ENCODE measurements at places on chromosomes 2 and 18.

GRCh38 chr2:146077156-146077555, 1557.2 kb upstream of the ZEB2 start:
- DNase-seq: no peak

DNA sequence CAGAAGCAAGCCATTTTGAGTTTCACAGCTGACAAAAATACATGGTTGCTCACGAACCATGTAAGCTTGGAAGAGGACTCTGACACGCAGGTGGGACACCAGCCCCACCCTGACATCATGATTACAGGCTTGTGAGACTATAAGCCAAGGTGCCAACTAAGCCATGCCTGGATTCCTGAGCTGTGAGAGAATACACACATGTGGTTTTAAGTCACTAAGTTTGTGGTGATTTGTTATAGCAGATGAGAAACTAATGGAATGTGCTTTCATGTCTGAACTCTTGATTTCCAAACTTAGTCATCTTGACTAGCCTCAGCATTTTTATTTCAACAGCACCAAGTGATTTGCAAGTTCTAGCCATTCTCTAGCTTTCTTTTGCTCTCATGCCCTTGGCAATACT, 676.1 kb upstream of the CELF4 start:
- no peak for DNase-seq

DNA sequence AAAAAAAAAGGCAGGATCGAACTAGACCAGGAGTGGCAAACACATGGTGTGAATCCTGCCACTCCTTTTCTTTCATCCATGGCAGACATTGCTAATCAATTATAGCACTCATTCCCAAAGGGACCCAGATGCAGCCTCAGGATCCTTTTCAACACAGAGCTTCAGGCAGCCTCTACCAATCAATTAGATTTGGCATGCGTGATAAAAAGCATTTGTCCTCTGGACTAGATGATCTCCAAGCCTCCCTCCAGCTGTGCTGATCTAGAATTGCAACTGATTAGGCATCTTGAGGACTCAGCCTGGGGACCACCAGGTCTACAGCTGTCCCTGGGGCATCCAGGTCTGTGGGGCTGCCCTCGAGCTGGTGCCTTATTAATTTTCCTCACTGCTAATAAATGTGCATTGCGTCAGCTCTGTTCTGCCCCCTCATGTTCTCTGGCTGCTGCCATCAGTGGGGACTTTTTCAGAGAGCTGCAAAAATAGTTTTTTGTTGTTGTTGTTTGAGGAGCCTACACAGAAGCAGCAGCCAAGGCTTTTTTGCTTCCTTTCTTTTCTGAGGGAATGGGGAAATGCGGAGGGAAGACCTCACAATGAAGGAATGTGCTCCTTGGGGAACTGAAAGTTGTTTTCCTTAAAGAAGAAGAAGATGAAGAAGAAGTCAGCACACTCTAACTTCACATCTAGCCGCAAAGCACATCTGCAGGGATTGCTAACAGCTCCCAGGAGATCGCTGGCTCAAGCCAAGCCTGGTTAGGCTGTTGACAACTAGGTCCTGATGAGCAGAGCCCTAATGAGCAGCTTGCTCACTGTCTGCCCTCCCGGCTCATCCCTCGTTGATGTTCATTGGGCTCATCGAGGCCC, 8.8 kb upstream of the ATOH8 start:
- DNase-seq: no peak

GRCh38 chr18:7908681-7909299, 341.7 kb downstream of the PTPRM start:
- no peak for DNase-seq

DNA sequence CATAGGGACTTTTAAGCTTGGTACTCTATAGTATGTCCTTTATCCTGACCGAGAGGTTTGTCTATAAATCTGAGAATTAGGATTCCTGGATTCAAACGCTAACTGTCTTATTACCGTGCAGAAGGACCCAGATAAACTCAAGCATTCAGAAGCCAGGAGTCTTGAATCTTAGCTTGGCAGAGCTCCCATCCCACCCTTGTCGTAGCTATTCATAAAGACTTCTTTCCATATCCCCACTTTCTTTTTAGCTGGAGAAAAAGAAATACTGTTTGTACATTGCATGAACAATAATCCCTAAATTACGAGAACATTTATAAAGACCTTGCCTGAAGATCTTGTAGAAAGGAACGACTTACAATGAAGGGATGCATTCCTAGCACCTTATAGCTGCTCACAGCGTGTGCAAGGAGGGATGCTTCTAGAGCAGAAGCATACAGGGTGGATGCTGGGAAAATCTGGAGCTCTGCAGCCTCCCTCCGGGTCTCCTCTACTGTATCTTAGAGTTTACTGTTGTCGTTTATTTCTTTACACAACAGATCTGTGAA, 13.6 kb downstream of the EFR3B start:
- DNase-seq: no peak
